ENCODE measurements at places on chromosomes 16 and 17.

DNA sequence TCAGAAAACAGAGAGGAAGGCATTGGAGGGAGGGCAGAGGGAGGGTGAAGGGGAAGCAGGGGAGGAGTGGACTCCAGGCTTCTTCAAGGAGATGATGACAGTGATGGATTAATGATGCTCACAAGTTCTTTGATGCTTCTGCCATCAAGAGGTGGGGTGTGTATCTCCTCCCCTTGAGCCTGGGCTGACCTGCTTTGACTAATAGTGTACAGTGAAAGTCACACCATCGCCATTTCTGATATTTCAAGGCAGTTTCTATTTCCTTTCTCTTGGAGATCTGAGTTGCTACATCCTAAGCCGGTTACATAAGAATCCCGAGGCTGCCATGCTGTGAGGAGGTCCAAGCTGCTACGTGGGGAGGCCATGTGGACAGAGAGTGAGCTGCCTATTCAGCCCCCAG is 312.5 kb downstream of the MAF start:
- DNase-seq = no peak

GRCh38 chr16:27449434-27450195 is 47.6 kb downstream of the IL21R start:
- no peak for DNase-seq

GRCh38 chr17:72978593-72979218 is 113.8 kb downstream of the SLC39A11 start:
- peak; percentile 51 for DNase-seq

GRCh38 chr17:75950421-75950820 is 9.6 kb upstream of the FBF1 start:
- no peak for DNase-seq

DNA sequence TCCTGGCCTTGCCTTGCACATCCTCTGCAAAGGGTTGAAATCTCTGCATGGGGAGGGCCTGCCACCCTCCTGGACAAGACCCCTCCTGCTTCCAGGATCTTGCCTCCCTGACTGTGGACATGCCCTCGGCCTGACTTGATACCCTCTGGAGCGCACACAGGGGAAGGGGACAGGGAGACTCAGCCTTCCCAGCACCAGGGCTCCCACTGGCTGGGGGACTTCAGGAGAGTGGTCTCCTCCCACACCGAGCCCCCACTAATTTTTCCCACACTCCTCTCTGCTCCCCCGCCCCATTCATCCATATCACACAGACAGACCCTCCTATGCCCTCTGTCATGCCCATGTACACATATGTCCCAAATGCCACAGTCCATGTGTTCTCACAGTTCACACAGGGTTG is 14.3 kb downstream of the SGCA start:
- no peak for DNase-seq

- no peak for DNase-seq
Measured at GRCh38 chr17:82822281-82822680, 17.5 kb downstream of the ZNF750 start.

DNA sequence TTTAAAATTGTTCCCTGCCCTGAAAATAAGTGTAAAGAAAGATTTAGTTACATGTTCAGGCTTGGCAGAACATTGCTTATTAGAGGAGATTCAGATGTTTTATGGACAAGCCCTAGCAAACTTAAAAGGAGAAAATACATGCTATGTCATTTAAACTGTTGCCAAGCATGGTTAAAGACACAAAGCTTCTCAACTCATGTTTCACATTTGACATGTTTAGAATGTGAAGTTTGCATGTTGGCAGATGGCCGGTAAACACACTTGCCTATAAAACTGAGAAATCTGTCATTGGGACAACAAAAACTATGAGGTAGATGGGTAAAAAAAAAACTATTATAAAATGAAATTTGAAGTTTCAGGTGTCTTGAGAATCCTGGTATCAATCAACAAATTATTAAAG is 5.8 kb downstream of the KRTAP29-1 start:
- DNase-seq = no peak

DNA sequence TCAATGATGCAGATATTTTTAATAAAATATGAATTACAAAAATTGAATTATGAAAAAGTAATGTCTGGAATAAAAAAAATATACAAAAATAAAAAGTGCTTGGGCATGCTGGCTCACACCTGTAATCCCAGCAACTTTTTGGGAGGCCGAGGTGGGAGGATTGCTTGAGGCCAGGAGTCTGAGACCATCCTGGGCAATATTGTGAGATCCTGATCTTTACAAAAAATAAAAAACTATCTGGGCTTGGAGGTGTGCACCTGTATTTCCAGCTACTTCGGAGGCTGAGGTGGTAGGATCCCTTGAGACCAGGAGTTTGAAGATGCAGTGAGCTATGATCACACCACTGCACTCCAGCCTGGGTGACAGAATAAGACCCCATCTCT is 141.8 kb downstream of the NPIPB5 start:
- no peak for DNase-seq

- DNase-seq = no peak
Measured at GRCh38 chr17:37118366-37119137, 169.8 kb downstream of the AATF start.

All from SK-N-SH (cell line).